ENCODE measurements at places on chromosomes 13 and 19. TPM values are rescaled to one million over a fixed set of nuclear protein-coding genes. Genes with fewer than 3 reads are reported as not detected.

ZNF587B gene
- 32.2 TPM for total RNA-seq

NR1H2 gene
- 37.8 TPM for total RNA-seq

SAFB gene
- 18.5 TPM for total RNA-seq

LSR gene
- 0.28 TPM for total RNA-seq

EXOC3L2 gene
- not detected for total RNA-seq

DKKL1 gene
- total RNA-seq, result not detected

RFPL4A gene
- not detected for total RNA-seq

ZNF560 gene
- total RNA-seq, result 0.90 TPM

GJB2 gene
- under 0.01 TPM for total RNA-seq

ZNF613 gene
- total RNA-seq, result 7.8 TPM
